ENCODE measurements at places on chromosomes 3 and 15.

DNA sequence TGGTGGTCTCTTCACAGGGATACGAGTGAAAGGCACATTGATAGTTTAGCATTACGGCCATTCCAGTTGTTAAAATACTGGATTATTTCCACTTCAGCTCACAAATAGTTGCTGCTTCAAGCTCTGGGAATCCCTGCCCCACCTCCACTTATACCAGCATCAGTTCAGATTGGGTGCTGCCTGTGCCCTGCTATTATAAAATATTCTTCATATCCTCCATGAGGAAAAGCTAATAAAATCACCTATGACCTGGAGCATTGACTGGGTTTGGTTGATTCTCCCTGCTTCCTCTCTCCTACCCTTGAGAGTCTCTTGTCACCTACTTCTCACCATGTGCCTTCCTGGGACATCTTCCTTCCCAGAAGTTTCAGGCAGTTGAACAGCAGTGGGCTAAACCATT lies 529.0 kb downstream of the MCTP2 start:
- no peak for DNase-seq

DNA sequence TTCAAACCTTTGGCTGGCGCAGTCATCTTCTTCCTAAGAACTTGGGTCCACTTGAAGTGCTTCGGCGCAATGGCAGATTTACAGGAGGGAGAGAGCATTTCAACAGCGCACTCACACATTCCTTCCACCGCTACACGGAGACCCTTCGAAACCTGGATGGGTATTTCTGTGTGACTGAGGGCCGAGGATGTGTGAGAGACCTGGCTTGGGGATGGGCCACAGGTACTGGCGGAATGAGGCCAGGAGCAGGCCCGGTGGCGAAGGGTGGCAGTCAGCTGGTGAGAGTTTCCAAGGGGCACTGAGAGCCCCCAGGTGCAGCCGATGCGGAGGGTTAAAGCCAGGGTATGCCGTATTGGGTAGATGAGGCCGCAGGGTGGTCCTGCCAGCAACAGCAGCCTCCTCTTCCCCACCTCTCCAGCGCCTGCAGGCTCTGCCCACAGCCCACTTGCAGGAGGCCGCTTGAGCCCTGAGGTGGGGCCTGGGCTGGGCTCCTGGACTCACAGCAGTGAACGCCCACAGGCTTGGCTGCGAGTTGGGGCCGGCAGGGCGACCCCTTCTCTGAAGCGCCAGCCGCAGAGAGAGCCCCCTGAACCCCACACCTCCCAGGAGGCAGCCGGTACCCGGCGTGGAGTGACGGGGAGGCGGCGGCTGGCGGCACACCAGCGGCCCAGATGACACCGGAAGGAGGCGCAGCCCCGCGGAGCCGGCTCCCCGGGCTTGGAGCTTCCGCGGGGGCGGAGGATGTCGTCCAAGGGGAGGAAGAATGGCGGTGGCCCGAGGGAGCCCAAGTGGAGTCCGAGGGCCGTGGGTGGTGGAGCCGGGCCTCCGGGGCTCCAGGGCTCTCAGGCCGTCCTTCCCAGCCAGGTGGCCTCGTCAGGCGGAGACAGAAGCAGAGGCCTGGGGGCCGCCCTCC lies 166.5 kb downstream of the NSMCE3 start:
- no peak for DNase-seq

DNA sequence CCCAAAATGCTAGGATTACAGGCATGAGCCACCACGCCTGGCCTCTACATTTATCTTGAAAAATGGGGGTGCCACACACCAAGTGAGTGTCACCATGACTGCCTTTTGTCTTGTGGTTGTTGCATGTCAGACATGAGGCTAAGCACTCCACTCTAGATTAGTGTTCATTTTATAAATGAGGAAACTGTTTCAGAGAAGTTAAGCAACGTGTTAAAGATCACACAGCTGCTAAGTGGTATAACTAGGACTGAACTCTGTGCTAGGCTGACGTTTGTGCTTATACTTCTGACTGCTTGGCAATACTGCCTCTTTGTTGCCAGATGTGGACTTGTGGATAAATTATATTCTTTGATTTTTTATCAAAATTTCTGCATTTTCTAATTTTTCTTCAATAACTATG lies 50.8 kb upstream of the SMAD6 start:
- no peak for DNase-seq

DNA sequence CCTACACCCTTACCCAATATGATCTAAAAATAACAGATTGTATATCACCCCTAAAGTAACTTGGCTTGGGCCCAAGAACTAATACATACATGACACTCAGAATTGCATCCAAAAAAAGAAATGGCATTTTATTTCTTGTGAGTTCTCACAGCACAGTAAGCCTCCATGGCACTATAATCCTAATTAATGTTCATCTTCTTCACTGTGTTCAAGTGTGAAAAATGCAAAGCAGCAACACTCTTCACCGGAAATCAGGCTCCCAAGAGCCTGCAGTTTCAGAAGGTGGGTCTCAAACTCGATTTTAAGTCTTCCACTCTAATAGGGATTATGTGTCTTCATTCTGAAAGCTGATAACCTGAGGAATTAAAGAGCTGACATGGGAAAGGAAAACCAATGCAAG lies 142.8 kb upstream of the TSC22D2 start:
- no peak for DNase-seq

- no peak for DNase-seq
Measured at GRCh38 chr3:23244324-23245041, 41.4 kb downstream of the UBE2E2 start.

GRCh38 chr15:75738014-75738646 lies 25.5 kb upstream of the CSPG4 start:
- no peak for DNase-seq

DNA sequence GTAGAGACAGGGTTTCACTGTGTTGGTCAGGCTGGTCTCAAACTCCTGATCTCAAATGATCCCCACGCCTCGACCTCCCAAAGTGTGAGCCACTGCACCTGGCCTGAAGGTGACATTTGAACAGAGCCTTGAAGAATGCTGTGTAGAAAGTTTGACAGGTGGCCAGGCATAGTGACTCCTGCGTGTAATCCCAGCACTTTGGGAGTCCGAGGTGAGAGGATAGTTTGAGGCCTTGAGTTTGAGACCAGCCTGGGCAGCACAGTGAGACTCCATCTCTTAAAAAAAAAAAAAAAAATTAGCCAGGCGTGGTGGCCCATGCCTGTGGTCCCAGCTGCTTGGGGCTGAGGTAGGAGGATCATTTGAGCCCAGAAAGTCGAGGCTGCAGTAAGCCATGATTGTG lies 1.5 kb downstream of the IQGAP1 start:
- no peak for DNase-seq

DNA sequence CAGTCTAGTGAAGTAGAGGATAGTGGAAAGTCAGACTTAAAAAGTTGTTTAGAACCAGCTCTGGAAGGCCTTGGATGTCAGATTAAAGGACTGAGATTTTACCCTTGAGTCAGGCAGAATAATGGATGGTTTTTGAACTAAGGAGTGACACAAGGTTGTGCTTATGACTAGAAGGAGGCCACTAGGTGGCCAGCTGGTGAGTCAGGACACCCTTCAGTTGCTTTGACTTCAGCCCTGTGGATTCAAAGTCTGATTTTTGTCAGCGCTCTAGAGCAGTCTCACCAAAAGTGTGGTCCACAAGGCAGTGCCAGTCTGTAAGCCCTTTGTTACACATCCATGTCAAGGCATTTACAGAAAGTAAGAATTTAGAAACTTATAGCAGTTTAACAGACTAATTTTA lies 3.8 kb upstream of the GABPB1 start:
- DNase-seq: no peak

DNA sequence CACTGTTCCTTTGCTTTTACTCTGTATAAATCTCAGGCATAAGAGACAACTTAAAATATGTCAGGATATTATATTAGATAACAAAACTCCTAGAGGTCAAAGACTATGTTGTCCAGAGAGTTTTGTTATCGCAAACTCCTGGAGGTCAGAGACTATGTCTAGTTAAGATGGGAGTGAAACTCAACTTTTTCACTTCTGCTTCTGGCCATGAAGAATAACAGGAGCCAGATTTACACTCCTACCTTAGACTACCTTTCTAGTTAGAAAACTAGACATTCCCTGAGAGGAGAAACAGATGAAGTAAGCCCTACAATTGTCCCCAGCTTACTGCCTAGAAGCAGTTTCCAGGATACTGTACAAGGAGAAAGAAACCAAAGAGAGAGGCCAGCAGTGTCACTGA lies 255.4 kb upstream of the UBE2E1 start:
- no peak for DNase-seq

- DNase-seq: no peak
Measured at GRCh38 chr15:58934114-58934447, 602 bp upstream of the SLTM start.
